Stimulated activated CD4-positive, alpha-beta T cell treated with anti-CD3 and anti-CD28 coated beads, Interleukin-4, amount 100 ng/mL, for 24 hours (primary cell): ENCODE measurements at places on chromosomes 4 and X.

- DNase-seq: no peak
Observed at GRCh38 chr4:2359591-2360395, 58.7 kb downstream of the ZFYVE28 start.

- DNase-seq: no peak
Observed at GRCh38 chr4:3091464-3091863, 17.0 kb downstream of the HTT start.

- DNase-seq: no peak
Observed at GRCh38 chr4:78818530-78819079, 42.5 kb downstream of the BMP2K start.

DNA sequence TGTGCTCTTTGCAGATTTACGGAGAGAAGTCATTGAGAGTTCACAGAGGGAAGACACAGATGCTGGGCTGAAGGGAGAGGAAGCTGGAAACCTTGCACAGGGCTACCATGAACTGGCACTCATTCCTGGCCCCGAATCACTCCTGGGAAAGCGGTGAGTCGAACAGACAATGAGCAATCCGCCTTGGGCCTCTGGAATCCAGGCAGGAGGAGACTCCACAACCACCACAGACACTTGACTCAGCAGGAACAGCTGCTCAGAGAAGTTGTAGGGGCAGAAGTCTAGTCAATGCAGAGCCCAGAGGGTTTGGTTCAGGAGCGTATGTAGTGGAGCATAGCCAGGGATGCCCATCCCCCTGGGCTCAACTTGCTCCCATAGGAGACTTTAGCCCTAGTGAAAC lies 62.8 kb upstream of the GRIA3 start:
- no peak for DNase-seq

DNA sequence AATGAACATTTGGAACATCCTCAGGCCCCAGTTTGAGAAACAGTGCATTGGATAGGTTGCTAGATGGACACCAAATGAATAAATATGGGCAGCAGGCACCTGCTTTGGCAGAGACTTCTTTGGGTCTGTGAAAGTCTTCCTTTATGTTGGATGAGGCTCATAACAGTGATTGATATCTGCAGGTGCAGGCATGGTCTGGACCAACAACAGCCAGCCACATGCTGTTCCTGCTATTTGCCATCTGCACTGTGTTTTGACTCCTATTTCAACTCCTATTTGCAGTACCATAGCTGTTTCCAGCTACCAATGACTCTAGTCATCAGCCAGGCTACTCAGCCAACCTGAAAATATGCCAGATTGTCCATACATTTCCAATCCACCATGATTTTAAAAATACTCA lies 60.9 kb downstream of the ANAPC4 start:
- no peak for DNase-seq

GRCh38 chrX:53599781-53600396 lies 86.6 kb downstream of the HUWE1 start:
- DNase-seq: no peak

DNA sequence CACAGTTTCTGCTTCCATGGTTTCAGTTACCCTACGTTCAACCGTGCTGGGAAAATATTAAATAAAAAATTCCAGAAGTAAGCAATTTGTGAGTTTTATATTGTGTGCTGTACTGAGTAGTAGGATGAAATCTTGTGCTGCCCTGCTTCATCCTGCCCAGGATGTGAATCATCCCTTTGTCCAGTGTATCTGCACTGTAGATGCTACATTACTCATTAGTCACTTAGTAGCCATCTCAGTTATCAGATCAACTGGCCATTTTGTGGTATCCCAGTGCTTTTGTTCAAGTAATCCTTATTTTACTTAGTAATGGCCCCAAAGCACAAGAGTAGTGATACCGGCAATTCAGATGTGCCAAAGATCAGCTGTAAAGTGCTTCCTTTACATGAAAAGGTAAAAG lies 97.9 kb downstream of the COX18 start:
- DNase-seq: no peak

DNA sequence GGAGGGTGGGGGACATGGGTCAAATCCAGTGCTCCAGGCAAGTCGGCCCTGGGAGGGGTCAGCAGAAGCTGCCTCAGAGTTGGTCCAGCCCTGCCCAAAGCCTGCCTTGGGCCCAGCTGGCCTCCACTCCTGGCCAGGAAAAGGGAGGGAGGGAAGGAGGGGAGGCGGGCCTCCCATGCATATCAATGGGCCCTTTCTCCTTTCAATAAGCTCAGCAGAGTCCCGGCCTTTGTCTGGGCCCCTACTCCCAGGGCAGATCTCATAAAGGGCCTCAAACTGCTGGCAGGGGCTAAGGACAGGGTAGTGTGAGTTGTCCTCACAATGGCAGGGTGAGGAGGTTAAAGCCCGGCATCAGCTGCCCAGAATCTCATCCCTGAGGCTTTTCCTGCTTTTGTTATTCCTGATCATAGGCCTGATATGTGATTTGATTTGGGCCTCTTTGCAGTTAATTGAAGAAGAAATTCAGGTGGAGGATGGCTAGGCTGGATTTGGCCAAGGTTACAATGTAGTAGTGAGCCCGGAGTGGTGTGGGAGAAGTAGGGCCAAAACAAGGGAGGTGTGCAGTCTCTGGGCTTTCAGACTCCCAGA lies 121.1 kb upstream of the ATP6AP2 start:
- no peak for DNase-seq

DNA sequence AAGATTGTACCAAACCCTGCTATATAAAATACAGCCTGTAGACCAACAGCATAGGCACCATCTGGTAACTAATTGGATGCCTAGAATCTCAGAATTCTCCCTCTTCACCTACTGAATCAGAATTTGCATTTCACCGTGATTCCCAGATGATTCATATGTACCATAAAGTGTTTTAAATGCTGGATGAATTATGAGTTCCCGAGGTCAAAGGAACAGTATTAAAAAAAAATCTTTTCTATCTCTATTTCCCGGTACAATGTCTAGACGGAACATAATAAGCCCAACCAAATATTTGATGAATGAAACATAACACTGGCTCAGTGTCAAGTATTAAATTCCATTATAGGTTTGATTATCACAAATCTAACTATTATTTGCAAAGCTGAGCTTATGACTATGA lies 280.0 kb downstream of the ANKRD50 start:
- no peak for DNase-seq

DNA sequence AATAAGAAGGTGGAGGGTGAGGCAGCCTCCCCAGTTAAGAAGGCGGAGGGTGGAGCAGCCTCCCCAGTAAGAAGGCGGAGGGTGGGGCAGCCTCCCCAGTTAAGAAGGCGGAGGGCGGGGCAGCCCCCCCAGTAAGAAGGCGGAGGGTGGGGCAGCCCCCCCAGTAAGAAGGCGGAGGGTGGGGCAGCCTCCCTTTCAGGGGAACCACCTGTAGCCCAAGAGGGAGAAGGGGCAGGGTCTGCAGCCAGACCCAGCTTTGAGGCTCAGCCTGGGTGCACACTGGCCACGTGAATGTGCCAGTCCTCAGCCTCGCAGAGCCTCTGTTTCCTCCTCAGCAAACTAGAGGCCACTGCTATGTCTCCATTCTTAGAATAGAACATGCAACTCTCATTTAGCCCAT lies 52.6 kb downstream of the HMX1 start:
- DNase-seq: no peak

- DNase-seq: no peak
Observed at GRCh38 chrX:22534643-22535042, 261.9 kb downstream of the CBLL2 start.

GRCh38 chr4:14446311-14446710 lies 556.0 kb upstream of the CPEB2 start:
- no peak for DNase-seq

- DNase-seq: no peak
Observed at GRCh38 chr4:146245246-146245645, 30.9 kb downstream of the REELD1 start.

DNA sequence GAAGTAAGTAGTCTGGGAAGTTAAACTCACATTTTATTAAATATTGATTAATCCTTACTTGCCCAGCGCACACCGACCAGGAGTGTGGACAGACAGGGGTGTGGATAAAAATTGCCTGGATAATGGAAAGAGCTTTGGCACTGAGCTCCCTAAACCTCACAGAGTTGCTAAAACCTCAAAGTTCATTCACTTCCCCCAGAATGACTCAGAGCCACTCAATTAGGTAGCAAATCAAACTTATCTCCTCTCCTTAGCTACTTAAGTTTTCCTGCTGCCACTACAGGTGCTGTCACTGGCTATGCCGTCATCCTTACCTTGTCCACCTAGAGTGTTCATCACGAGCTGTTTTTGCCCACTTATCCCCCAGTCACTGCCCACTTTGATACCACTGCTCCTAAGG lies 27.0 kb upstream of the MID1IP1 start:
- no peak for DNase-seq

- no peak for DNase-seq
Observed at GRCh38 chrX:5068550-5068949, 1160.1 kb downstream of the NLGN4X start.

DNA sequence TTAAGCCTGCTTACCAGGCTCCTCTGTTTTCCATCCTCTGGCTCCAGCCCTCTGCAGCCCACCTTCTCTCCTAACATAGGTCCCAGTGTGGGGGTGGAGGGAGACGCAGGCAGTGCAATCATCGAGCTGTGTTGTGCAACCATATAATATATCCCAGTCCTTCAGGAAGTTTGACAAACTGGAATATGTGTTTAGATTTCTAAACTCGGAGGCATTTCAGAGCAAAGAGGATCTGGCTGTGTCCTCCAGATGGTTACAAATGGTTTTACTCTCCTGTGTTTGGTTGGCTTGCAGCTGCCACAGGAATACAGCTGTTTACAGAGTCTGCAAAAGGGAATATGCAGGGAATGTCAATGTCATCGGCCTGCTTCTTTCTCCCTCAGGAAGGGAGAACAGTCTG lies 195.3 kb upstream of the LNX1 start:
- DNase-seq: no peak

DNA sequence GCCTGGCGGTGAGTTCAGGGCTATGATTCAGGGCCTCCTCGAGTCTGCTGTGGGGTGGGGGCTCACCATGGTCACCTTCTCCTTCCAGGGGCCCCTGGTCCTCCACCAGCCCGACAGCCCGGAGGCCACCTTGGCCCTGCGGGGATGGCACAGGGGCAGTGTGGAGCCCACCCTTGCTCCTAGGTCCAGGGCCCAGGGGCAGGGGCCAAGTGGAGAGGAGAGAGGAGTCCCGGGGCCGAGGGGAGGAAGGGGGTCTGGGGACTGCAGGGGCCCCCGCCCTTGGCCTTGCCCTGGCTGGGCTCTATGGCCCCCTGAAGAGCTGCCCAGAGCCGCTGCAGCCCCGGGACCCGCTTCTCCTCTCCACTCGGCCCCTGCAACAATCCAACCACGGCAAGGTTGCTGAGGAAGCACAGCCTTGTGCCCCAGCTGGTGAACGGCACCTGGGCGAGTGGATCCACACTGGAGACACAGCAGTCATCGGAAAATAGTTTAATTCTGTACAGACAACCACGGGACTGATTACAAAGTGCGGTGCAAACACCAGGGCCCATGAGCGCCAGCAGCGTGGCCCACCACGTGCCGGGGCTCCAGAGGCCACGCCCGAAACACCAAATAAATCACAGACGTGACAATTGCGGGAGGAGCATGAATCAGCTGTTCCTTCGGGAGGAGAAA lies 23.0 kb upstream of the CPLX1 start:
- no peak for DNase-seq

GRCh38 chr4:31984872-31985271 lies 1264.7 kb downstream of the PCDH7 start:
- no peak for DNase-seq

DNA sequence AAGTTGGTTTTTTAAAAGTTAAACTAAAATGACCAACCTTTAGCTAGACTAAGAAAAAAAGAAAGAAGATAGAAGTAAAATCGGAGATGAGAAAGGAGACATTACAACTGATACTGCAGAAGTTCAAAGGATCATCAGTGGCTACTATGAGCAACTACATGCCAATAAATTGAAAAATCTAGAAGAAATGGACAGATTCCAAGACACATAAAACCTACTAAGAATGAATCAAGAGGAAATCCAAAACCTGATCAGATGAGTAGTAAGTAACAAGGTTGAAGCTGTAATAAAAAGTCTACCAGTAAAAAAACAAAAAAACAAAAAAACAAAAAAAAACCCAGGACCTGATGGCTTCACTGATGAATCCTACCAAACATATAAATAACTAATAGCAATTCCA lies 16.1 kb downstream of the IQCM start:
- no peak for DNase-seq

DNA sequence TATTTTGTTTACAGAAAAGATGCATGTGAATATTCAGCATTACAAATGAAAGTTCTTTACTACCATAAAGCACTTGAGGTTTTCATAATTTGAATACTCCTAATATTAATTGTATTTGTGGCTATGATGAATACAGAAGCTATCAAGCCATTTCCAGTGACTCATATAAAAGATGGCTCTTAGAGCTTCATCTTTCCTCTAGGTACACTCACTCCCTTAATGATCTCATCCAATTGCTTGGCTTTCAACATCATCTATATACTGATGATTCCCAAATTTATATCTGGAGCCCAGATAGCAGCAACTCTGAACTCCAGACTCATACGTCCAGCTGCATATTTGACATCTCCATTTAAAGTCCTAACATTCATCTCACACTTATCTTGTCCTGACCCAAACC lies 183.4 kb upstream of the FAM241A start:
- no peak for DNase-seq

- DNase-seq: no peak
Observed at GRCh38 chr4:294732-295131, 10.5 kb downstream of the ZNF732 start.

- no peak for DNase-seq
Observed at GRCh38 chr4:115128037-115128436, 14.6 kb upstream of the NDST4 start.

GRCh38 chr4:53937918-53938317 lies 126.5 kb downstream of the CHIC2 start:
- DNase-seq: no peak

- DNase-seq: no peak
Observed at GRCh38 chr4:137253949-137254348, 278.3 kb downstream of the PCDH18 start.

DNA sequence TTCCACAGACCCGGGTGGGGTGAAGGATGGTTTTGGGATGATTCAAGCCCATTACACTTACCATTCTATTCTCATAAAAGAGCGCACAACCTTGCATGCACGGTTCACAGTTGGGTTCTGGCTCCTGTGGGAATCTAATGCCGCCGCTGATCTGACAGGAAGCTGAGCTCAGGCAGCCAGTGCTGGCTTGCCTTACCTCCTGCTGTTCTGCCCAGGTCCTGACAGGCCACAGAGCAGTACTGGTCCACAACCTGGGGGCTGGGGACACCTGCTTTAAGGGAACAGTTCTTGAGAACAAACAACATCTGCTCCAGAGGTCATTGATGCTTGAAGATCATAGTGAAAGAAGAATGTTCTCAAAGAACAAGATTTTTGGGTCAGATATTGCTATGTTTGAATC lies 8.0 kb upstream of the HS3ST1 start:
- no peak for DNase-seq

DNA sequence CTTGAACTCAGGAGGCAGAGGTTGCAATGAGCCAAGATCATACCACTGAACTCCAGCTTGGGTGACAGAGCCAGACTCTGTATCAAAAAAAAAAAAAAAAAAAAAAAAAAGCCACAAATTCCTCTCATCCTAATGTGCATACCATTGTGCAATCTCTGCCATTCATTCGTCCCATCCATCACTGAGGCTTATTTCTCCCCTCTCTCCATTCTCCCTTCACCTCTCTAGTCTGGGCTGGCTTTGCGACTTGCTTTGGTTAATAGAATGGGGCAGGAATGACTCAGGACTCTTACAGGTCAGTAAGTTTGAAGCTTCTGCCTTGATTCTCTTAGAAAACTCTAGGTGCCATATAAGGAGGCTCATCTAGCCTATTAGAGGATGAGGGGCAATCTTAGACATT lies 60.3 kb upstream of the DDX3X start:
- DNase-seq: no peak

- no peak for DNase-seq
Observed at GRCh38 chr4:81574991-81575390, 103.3 kb upstream of the RASGEF1B start.
